ENCODE measurements at places on chromosomes 13 and 19.

GRCh38 chr13:24043590-24044350 is 116.8 kb upstream of the SPATA13 start:
- no peak for DNase-seq

- no peak for DNase-seq
These were observed 123.3 kb downstream of the RAB20 start for GRCh38 chr13:110438211-110438610.

DNA sequence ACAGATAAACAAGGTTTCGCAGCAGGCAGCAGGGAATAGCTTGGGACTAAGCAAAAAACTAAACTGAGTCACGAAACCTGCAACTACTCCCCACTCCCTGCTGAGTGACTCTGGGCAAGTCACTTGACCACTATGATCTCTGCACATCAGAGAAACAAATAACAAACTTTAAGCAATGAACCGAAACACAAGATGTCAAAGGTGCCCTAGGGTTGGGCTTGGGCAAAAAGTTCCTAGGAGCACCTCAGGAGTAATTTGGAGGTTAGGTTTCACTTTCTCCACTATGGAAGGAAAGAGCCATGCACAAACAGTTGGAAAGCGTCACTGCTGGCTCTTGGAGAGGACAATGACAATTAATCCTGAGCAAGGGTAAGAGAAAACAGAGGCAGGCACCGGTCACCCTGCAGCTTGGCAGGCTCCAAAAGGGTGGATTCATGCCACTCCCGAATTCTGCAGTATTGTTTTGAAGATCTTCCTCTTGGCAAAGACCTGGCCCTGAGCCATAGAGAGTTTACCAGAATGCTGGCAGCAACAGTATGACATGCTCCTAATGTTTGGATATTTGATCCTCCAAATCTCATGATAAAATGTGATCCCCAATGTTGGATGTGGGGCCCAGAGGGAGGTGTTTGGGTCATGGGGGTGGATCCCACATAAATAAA is 60.3 kb downstream of the CRYL1 start:
- no peak for DNase-seq

GRCh38 chr13:61316647-61317046 is 99.0 kb downstream of the PCDH20 start:
- no peak for DNase-seq

DNA sequence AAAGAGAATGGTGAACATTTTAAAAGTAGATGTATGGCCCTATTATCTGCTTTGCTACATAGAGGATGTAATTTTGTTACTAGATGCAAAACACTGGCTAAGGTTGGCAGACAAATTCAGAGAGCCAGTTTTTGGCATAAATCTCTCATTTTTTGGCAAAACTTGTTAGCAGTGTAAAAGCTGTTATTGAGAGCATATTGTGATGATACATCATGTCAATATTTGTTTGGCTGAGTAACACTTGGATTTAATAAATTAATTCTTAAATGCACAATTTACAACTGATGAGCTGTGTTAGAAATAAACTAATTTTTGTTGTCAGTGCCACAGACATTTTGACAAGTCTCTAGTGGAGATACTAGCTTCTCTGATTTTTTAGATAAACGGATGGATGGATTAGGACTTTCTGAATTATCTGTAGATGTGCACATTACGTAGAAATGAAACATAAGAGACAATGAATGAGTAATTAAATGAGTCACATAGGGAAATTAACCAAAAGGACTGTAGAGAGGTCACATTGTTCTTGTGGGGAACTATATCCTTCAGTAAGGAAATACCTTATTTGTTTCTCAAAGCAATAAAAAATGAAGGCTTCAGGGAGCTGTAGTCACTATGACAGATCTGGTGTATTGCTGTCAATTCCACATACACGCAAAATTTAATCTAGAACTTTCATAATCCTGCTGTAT is 17.4 kb downstream of the UFM1 start:
- no peak for DNase-seq

GRCh38 chr13:60155978-60156377 is 7.8 kb downstream of the DIAPH3 start:
- DNase-seq, result no peak

- no peak for DNase-seq
These were observed 3.4 kb downstream of the FNDC3A start for GRCh38 chr13:48978942-48979601.

DNA sequence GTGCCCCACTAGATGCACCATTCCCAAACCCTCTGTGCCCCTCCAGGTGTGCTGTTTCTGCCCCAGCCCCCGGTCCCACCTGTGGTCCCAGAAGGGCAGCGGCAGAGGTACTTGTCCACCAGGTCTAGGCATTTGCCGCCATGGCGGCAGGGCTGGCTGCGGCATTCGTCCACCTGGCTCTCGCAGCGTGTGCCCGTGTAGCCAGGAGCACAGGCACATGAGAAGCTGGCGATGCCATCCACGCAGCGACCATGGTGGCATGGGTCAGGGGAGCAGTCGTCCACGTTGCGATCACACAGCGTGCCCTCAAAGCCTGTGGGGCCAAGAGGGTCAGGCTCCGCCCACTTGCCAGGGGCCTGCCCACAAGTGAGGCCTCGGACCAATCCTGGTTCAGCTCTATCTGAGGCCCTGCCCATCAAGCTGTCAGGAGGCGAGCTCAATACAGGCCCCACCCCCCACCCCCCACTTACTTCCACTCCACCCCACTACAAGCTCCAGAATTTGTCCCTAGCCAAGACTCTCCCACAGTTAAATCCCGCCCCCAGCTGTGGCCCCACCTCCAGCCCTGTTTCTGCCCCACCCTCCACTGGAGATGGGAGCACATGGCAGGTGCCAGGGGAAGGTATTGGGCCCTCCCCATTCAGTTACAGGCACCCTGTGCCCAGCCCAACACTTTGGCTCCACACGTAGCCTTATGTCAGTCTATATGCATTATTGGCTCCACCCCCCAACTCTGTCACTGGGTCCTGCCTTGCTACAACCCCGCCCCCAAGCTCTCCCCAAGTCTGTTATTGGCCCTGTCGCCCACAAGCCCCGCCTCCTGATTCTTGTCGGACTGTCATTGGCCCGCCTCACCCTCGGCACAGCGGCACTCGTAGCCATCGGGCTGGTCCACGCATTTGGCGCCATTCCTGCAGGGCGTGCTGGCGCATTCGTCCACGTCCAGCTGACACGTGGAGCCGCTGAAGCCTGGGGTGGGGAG is 13.5 kb downstream of the NOTCH3 start:
- no peak for DNase-seq

DNA sequence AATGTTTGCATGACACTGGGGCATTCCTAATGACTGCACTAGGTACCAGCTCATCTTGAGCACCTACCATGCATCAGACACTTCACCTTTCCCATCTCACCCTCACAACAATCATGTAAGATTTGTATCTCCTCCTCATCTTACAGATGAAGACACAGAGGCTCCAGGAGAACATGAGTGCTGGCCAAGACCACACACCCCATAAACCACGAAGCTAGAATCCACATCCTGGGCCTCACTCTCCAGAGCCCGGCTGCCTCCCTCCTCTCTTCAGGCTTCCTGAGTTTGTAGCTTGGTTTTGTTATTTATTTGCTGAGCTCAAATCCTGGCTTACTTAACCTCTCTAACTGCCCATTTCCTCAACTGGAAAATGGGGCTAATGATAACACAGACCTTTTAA is 25.9 kb downstream of the FAM216B start:
- no peak for DNase-seq

DNA sequence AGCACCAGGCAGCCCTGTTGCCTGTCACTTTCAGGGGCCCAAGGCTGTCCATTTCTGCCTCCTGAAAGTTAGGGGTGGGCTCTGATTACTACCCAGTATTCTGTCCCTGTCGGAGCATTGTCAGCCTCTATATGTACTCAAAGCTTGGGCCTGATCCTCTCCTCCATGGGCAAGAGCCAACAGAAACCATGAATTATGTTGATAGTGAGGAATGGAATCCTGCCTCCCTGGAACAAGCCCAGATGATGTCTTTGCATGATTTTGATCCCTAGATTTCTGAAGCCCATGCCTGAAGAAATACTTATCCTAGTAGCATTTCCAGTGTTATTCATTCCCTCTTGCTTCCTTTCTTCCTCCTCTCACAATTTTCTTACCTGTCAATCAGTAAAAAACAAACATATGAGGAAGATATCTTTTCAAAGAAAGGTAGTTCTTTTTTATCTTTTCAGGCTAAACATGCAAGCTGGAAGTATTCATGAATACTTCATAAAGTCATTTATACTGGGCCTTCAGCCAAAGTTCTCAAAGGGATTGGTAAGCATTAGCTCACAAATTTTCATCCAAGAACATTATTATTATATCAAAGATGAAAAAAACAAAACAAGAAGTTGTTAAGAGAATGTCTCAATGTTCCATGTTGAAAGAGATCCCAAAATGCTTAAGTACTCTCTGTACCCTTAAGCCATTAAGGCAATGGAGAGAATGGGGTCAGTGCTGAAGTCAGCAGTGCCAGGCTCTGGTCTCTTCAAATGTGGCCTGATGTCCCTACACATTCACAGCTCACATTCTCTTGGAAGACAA is 171.7 kb downstream of the NHLRC3 start:
- DNase-seq, result no peak

DNA sequence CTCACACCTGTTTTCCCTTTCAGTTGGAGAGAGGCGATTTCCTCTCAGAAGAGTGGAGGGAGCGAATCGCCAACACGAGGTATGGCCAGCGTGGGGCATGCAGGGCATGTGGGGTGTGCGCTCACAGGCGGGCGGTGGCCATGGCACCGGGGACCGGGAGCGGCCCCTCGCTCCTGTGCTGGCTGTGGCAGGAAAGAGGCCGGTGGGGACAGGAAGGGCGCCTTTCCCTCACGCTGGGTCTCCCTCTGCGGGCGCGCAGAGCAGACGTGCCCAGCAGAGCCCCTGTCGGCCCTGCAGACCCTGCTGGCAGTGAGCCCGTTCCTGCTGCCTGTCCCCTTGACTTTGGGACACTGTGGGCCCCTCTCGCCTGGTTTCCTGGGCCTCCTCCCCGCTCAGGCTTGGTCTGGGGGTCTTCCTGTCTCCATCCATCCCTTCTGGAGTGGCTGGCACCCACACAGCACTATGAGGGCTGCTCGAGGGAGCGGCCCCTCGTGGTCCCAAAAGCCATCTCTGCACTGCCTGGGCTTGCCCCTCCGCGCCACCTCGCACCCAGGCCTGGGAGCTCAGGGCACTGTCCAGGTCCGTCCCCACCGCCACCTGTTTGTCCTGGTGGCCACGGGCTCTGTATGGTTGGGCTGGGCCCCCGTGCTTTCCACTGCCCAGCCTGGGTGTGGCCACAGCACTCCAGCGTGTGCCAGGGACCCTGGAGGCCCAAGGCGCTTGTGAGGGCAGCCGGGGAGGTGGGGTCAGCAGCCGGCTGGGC is 36.1 kb downstream of the PLEKHJ1 start:
- DNase-seq, result no peak

DNA sequence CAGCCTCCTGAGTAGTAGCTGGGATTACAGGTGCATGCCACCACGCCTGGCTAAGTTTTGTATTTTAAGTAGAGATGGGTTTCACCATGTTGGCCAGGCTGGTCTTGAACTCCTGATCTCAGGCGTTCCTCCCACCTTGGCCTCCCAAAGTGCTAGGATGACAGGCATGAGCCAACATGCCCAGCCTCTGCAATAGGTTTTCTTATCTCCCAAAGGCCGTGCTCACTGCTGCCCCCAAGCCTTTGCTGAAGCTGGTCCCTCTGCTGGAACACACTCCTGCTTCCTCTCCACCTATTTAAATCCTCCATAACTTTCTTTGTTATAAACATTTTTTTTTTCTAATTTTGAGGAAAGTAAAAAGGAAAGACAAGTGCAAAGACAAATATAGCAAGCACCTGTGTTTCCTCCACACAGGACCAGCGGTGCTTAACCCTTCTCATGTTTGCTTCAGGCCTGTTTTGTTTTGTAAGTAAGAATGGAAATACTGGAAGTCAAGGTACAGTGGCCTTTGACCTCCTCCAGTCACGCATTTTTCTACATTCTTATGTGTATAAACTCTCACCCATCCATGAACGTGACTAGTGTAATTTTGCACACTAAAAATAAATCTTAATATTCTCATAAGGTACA is 14.5 kb upstream of the TNFAIP8L1 start:
- no peak for DNase-seq

DNA sequence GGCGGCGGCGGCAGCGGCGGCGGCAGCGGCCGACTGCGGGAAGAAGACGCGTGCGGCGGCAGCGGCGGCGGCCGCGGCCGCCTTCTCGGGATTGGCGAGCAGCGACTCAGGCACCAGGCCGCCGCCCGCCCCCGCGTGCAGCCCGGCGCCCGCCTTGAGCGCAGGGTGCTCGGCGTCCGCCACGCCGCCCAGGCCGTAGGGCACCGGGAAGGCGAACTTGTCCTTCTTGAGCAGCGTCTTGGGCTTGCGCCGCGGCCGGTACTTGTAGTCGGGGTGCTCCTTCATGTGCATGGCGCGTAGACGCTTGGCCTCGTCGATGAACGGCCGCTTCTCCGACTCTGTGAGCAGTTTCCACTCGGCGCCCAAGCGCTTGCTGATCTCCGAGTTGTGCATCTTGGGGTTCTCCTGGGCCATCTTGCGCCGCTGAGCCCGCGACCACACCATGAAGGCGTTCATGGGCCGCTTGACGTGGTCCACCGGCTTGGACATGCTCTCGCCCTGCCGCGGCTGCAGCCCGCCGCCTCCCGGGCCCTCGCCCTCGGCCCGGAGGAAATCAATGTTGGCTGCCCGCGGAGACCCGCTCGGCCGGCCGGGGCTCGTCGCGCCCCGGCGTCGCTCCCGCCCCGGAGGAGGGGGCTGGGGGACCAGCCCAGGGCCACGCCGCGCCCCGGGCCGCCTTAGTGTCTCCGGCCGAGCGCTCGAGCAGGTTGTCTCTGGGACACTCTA is 621 bp downstream of the SOX21 start:
- no peak for DNase-seq

GRCh38 chr13:106173891-106174610 is 361.4 kb downstream of the EFNB2 start:
- no peak for DNase-seq

DNA sequence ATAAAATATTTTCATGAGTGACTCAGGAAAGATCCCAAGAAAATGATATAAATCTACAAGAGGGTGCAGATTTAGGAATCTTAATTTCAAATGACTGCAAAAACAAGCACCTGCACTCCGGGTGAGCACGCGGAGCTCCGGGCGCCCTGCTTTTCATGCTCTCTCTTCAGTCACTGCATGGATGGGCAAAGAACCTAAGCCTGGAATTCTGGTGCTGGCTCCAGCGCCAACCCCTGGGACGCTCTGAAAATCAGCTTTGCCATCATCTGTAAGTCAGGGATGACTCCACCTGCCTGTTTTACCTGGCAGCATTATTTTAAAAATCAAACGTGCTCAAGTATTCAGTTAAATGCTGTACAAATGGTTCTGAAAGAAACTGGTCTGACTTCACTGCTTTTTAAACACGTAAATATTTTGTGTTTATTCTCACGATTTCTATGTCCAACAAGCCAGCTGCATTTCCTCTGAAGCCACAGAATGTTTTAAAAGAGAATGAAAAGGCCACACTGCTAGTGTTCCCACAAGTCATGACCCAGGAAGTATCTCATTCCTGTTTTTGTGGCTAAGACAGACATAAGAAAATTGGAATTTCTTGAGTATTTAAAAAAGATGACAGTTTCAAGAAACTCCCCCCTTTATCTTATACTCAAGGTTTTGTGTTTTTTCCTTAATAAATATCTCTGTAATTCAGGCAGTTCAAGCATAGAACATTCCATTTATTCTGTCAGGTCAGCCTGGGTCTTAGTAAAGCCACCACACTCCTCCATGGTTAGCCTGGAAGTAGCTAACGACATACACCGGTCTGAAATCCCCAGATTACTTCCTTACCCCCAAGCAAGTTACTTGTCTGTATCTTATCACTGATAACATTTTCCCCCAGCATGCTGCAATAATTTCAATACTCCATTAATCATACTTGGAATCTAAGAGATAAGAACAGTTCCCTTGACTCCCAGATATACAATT is 81.1 kb downstream of the COL4A1 start:
- no peak for DNase-seq

GRCh38 chr19:47190167-47190727 is 40.8 kb downstream of the BBC3 start:
- DNase-seq, result peak; percentile 34

- peak; percentile 68 for DNase-seq
These were observed 16.2 kb upstream of the AP1M2 start for GRCh38 chr19:10603084-10603872.

All from T-helper 22 cell (primary cell).